ENCODE measurements at places on chromosomes 3 and 15.

DNA sequence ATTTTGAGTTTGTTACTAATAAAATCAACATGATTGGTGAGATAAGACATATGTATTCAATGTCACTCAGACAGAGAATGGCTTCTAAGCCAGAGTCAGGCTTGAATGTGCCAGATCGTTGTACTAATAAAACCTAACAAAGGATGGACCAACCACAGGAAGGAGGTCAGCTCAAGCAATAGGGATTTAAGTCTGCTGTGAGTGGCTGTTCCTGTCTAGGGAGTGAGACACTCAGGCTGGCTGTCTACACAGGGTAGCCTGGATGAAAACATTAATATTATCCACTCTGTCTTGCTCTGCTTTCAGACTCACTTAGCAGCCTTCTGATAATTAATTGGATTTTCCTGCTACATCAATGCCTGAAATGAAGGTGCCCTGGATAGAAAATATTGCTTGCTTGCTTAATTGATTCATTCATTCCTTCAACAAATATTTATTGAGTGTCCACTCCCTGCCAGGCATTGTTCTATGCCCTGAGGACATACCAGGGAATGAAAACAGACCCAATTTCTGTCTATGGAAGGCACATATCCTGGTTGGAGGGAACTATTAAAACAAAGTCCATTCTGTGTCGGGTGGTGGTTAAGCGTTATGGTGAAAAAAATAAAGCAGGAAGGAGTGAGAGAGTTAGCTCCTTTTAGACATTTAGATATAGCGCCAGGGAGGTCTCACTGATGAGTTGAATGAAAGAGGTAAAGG is 239.4 kb downstream of the CHST2 start:
- DNase-seq: no peak

GRCh38 chr15:69798481-69799250 is 299.1 kb downstream of the TLE3 start:
- DNase-seq: no peak

DNA sequence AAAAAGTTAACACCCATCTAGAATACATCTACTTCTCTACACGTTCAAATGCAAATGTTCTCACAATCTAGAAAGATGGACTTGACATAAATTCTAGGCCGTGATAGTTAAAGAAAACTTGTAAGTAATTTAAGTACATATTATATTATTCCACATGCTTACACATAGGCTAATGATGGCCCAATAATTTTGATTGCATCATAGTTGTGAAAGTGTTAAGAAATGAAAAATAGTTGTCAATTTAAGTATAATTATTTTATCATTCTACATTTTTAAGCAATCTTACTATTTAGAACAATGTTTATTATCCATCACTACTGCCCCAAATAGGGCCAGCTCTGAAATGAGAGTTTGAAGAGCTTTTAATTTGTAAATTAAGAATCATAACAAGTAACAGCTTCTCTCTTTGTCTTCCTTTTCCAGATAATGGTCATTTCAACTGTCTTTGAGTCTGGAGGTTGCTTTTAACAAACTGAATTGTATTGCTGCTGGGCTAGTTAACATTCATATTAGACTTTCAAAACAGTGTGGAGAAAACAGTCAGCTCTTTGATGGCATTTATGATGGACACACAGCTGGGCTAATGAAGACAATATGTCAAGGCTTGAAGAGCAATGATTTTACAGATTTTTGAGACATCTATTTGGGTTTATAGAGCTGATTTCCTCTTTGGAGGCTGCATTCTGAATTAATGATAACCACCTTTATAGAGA is 246.1 kb upstream of the KCNH8 start:
- DNase-seq: no peak

GRCh38 chr3:128917291-128917690 is 37.9 kb downstream of the ACAD9 start:
- DNase-seq: no peak

DNA sequence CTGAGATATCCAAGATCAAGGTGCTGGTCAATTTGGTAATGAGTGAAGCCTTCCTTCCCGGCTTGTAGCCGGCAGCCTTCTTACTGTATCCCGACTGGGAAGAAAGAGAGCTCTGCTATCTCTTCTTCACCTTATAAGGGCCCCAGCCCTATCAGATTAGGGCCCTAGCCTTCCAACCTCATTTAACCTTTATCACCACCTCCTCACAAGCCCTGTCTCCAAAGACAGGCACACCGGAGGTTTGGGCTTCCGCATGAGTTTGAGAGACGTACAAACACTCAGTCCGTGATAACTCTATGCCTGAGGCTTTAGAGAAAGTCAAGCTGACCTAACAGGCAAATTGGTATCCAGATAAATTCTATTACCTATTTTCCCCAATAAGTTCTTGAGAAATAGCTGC is 243.9 kb downstream of the OPA1 start:
- DNase-seq: no peak

All from stimulated activated CD8-positive, alpha-beta memory T cell treated with anti-CD3 and anti-CD28 coated beads, Interleukin-4, amount 100 ng/mL, for 1 hour (primary cell).